ENCODE measurements at places on chromosomes 2 and 18. TPM values are rescaled to one million over a fixed set of nuclear protein-coding genes. Genes with fewer than 3 reads are reported as not detected.

GRCh38 chr2:107354175-107354574 lies 468.2 kb upstream of the ST6GAL2 start:
- DNase-seq, result no peak

The GRHL1 gene
- total RNA-seq, result 0.69 TPM

DNA sequence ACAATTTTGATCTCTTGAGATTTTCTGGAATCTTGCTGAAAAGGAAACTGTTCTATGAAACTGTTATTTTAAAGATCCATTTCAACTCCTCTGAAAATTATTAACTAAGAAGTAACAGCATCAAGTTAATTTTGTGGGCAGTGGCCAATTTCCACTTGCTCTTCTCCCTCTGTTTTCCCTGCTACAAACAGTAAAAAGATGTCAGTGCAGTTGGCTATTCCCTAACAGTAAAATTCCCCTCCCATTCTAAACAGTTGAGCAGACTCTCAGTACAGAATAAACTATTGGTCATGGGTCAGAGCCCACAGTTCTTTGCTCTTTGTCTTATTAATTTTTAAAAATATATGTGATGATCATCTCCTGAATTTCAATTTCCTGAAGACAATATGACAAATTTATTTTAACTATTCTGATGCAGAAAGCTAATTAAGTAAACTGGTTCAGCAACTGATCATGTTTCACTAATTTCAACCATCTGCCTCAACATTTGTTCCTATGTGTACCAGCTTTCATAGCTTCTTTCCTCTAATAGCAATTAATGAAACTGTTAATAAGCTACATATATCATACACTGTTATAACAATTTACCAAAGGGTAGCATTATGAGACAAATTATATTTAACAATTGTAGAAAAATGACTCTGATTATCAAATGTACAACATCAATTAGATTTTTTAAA lies 41.1 kb upstream of the GALNT5 start:
- no peak for DNase-seq

- no peak for DNase-seq
These were observed 8.0 kb downstream of the TNFRSF11A start for GRCh38 chr18:62332964-62333695.

- no peak for DNase-seq
These were observed 78.5 kb downstream of the MDH1 start for GRCh38 chr2:63667132-63667700.

The NGEF gene
- 0.16 TPM for total RNA-seq

DNA sequence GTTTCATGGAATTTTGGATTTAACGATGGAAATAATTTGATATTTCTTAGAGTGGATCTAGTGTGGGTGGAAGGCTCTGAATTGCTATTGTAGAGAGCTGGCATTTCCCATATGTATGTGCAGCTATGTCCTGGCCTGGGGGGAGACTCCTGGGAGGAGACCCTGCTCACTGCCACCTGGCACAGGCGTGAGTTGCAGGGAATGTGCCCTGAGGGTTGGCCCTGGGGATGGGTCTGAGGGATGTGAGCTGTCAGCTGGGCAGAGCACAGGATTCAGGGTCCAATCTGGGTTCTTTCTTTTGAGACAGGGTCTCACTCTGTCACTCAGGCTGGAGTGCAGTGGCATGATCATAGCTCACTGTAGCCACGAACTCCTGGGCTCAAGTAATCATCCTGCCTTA lies 120.2 kb downstream of the CLIP4 start:
- DNase-seq, result no peak

The OR6B2 gene
- total RNA-seq, result not detected

DNA sequence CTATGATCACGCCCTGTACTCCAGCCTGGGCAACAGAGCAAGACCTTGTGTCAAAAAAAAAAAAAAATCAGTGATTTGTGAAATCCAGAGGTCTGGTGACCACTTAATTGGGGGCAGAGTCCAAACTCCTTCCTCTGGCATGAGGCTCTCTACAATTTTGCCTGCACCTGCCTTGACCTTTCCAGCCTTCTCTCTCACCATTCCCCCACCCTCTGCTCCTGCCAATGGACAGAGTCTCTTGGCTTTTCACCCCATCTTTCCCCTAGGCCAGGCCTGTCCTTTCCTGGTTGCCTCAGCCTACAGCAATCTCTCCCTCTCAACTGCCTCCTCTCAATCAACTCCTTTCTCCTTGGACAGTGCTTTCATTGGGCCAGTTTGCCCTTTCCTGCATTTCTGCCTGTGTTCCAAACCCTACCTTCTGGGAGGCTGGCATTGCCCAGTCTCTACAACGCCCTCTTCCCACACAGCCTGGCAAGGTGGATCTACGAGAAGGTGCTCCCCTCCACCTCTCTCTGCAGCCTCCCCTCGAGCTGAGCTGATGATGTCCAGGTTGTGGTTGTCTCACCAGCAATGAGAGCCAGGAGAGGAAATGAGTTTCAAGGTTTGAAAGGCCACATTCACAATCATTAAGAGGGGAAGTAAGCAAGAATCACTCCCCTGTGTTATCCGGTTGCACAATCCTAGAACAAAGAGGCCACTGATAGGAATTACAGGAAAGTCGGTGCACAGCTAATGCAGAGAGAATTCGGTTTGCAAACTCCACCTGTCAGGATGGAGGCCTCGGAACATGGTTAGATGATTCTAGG lies 39.5 kb upstream of the NPAS2 start:
- no peak for DNase-seq

The ALKAL2 gene
- 1.1 TPM for total RNA-seq

Data from left ventricle myocardium inferior (tissue), 1 donor.